ENCODE measurements at places on chromosomes 5 and 9.

DNA sequence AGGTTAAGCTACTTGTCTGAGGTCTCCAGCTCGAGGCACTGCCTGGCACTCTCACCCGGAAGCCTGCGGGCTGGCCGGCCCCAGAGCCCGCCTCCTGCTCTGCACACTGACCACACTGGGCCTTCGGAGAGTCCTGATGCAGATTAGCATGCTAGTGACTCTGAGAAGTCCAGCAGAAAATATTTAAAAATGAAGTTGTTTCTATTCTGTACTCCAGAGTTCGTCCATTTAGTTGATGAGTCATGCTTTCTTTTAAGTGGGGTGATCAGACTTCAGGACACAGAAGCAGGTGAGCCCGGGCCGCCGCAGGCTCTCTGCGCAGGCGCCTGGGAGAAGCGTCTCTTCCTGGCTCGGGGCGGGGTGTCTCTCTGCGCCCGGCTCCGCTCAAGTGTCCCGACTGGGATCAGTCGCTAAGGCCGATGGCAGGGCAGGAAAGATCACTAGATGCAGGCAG lies 32.5 kb downstream of the FAM240B start:
- no peak for DNase-seq

DNA sequence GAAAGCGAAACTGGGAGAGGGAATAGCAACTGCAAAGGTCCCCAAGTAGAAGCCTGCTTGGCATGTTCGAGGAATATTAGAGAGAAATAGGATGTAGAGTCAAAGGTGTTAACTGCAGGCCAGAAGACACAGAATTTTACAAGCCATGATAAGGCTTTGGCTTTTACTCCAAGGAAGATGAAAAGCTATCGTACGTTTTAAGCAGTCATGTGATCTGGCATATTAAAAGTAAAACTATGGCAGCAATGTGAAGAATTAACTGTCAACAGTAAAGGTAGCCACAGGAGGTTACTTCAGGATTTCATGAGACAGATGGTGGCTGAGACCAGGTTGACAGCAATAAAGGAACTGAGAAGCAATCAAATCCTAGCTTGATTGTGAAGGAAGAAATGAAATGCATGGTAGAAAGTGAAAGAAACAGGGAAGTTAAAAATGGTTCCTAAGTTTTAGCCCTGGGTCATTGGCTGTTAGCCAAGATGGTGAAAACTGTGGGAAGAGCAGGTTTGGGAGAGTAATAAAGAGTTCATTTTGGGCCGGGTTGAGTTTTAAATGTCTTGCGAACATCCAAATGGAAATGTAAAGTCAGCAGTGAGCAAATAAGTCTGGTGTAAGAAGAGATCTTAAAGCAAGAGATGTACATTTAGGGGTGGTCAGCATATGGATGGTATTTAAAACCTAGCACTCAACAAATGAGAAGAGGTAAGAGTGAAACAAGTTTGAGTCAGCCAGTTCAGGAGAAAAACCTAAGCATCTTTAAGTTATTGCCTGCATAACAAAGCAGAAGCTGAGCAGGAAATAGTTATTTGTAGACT lies 20.3 kb upstream of the TTC33 start:
- no peak for DNase-seq

DNA sequence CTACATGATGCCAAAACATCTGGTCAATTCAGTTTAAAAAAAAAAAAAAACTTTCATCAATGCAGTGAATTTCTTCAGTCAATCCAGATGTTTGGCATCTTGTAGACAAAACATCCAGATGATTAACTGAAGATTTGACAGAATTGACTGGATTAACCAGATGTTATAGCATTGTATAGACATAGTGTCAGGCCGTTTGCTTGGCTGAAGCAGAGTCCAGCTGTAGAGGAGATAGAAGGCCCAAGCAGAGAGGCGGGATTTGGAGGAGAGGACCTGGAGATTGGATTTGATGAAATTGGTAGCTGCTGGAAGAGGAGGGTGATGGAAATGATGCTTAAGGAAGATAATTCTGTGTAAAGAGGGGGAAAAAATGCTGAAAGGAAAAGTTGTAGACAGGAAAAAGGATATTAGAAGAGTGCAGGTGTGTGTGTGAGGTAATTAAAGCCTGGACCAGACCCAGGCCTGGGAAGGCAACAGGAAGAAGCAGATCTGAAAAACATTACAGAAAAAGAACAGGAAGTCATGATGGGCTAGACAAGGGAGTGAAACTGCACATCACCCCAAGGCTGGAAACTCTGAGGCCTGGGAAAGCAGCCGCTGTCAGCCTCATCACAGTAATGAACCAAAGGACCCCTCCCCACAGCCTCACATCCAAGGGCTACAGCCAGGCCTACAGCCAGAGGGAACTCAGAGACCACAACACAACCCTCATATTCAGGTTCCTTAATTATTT lies 258.3 kb downstream of the CWC27 start:
- DNase-seq, result no peak

DNA sequence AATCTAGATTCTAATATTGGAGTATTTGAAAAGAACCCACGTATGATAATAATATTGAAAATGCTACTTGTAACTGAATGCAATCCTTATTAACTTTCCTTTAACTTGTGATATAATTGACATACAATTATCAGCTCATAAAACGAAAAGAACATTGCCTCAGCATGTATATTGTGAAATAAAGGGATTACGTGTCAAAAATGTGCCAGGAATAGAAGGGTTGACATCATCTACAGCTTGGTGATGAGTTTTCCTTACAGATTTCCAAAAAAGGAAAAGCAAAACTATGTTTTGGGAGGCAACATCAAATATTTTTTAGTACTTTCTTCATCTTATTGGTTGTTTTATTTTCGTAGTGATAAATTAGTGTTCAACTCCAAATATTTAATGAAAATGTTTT lies 266.0 kb upstream of the PTGER4 start:
- DNase-seq, result no peak
